Stimulated activated CD4-positive, alpha-beta T cell treated with anti-CD3 and anti-CD28 coated beads, Interleukin-2, amount 100 ng/mL, for 24 hours (primary cell): ENCODE measurements at places on chromosomes 2 and 18.

DNA sequence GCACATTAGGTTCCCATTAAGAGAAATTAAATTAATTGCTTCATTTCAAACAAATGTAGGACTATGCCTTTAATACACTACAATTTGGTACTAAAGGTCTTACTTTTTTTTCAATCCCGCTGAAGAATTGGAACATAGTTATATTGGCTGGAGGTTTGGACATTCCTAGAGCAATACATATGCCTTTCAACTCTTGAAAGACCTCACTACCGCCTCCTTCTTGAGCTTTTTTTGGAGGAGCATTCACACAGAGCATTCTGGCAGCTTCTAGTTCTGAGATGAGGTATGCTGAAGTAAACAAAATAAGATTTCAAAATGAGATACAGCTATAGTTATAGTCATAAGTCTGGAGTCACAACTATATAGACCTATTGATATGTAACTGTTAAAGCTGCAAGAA lies 10.9 kb downstream of the FAM98A start:
- DNase-seq = no peak

GRCh38 chr2:4420032-4420431 lies 716.7 kb downstream of the DCDC2C start:
- DNase-seq = no peak

GRCh38 chr2:159497256-159497655 lies 119.1 kb downstream of the BAZ2B start:
- no peak for DNase-seq

DNA sequence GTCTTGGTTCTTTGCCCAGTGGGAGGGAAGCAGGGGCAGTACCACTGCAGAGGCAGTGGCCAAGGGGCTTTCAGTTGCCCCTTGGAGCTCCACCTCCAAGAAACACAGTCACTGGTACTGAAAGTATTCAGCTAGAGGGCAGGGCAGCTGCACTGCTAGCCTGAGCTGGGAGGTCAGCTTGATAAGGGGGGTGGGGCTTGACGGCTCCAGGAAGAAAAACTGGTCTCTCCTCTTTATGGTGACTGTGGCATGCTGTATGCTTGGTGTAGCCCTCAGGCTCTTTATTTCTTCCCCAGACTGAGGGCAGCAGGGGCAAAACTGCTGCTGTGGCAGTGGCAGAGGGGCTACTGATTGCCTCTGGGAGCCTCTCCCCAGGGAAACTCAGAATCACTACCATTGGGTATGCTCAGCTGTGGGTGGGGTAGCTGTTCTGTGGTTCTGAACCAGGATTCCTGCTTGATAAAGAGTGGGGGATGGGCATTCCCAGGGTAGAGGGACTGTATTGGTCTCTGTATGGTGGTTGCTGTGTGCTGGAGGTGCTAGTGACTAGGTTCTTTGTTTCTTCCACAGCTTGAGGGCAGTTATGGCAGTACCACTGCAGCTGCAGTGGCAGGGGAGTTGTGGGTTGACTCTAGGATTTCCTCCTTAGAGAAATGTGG lies 134.6 kb upstream of the SCN7A start:
- DNase-seq = no peak

DNA sequence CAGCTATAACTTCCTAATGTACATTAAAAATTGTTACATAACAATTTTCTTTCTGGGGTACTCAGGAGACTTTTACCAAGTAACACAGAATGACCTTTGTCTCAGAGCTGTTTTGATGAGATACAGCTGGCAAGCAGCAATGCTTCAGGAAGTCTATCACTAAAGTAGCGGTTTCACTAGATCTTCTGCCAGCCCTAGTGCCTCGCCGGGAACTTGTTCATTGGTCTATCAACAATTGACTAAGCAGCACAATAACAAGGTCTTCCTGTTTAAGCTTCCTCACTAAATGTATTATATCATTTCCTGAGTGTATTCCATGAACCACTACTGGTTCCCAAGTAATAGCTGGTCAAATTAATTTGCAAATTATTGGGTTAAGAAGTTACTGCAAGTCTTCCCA lies 69.2 kb downstream of the TRIP12 start:
- DNase-seq = peak; percentile 34

- no peak for DNase-seq
These were observed 502.3 kb downstream of the PID1 start for GRCh38 chr2:228768818-228769217.

DNA sequence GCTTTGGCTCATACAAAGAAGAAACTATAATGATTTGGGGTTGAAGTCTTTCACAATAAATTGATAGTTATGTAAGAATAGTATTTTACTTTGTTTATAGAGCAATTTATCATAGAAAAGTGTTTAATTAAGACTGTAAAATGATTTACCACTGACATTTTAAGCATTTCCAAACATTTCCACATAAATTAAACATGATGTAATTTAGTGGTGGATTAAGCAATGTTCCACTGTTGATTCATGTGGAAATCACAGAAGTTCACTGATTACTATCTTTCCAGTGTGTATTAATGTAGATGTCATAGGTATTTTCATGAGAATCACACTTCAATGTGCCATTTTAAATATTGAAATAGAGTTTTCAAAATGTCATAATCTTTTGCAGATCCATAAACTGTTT lies 40.1 kb upstream of the GRB14 start:
- DNase-seq = no peak

GRCh38 chr2:217671871-217672270 lies 330.9 kb downstream of the TNS1 start:
- DNase-seq = no peak

GRCh38 chr18:23380001-23380550 lies 73.0 kb upstream of the RIOK3 start:
- DNase-seq = no peak

DNA sequence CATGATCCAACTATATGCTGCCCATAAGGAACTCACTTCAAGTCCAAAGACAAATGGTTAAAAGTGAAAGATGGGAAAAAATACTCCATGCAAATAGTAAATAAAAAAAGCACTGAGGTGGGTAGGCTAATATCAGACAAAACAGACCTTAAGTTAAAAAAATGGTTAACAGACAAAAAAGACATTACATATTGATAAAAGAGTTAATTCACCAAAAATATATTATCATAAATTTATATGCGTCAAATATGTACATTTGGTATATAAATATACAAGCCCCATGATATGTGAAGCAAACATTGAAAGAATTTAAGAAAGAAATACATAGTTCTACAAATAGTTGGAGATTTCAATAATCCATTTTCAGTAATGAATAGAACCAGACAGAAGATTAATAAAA lies 31.0 kb downstream of the ROCK1 start:
- DNase-seq = no peak

GRCh38 chr18:68676913-68677312 lies 38.0 kb downstream of the TMX3 start:
- DNase-seq = no peak

GRCh38 chr2:231290321-231291015 lies 92.0 kb downstream of the ARMC9 start:
- no peak for DNase-seq

DNA sequence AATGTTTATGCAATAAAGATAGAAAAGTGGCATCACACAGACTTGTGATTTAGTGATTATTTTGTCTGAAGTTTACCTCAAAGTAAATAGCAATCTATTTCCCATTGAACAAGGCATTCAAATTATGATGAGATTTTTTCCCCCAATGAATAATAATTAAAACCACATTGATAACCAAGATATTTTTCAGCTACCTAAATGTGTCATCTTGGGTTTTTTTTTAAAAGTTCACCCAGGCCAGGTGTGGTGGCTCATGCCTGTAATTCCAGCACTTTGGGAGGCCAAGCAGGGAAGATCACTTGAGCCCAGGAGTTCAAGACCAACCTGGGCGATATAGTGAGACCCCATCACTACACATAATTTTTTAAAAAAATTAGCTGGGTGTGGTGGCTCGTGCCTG lies 27.0 kb downstream of the MYOM1 start:
- no peak for DNase-seq

DNA sequence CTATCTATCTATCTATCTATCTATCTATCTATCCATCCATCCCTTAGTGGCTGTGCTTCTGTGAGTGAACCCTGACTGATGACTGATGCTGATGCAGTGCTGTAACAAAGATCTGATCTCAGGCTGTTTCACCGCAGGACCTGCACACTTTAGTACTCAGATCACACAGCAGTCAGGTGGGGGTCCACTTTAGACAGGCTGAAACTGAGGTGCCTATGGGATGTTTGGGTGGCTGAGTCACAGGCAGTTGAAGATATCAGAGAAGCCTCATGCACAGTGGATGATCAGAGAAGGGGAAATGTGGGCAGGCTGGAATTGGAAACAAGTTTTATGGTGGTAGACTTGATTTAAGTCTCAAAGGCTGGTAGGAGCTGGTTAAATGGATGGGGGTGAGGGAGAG lies 156.4 kb downstream of the INSIG2 start:
- DNase-seq = no peak

GRCh38 chr2:145095641-145096435 lies 575.9 kb upstream of the ZEB2 start:
- DNase-seq = no peak

DNA sequence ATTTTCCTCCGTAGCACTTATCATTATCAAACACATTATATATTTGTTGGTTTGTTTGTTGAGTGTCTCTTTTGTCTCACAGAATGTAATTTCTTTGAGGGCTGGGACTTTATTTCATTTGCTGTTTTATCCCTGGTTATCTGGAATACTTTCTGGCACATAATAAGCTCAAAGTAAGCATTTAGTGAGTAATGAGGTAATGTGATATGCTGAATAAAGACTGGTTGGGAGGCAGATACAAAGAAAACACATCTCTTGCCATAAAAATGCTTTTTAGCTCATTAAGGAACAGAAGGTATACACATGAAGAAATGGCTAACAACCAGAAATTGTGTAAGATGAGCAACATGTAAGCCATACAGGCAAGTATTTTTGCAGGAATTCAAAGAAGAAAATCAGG lies 1411.8 kb downstream of the LRP1B start:
- no peak for DNase-seq

GRCh38 chr2:118627156-118627555 lies 220.3 kb downstream of the EN1 start:
- no peak for DNase-seq

DNA sequence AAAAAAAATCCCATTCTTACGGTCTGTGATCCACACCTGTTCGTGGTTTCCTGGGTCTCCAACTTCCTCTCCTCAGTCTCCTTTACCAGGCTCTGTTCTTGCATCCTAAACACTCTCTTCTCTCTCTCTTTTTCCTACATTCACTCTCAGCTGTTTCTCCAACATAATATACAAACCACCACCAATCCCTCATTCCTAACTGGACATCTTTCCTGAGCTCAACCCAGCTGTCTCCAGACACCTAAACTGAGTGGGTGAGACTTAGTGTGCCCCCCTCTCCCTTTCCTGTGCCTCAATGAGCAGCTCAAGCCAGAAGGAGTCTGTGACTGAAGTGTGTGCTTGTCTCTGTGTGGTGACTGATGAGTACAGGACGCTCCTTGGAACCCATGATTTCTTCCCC lies 59.4 kb downstream of the LIPG start:
- no peak for DNase-seq
